ENCODE measurements at places on chromosomes 3 and 15.
A peak's percentile ranks its signal among the peaks of the same experiment; 100 is the strongest.

DNA sequence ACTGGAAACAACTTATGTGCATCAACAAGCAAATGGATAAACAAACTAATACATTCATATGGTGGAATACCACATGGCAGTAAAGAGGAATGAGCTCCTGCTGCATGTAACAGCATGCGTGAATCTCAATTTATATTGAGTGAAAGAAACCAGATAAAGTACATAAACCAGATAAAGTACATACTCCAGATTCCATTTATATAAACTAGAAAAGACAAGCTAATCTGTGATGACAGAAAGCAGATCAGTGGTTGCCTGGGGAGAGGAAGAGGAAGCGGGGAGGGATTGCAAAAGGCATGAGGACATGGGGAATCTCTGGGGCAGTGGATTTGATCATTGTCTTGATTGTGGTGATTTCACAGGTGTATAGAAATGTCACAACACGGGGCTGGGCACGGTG is 34.2 kb downstream of the LIMD1 start:
- no peak for DNase-seq

DNA sequence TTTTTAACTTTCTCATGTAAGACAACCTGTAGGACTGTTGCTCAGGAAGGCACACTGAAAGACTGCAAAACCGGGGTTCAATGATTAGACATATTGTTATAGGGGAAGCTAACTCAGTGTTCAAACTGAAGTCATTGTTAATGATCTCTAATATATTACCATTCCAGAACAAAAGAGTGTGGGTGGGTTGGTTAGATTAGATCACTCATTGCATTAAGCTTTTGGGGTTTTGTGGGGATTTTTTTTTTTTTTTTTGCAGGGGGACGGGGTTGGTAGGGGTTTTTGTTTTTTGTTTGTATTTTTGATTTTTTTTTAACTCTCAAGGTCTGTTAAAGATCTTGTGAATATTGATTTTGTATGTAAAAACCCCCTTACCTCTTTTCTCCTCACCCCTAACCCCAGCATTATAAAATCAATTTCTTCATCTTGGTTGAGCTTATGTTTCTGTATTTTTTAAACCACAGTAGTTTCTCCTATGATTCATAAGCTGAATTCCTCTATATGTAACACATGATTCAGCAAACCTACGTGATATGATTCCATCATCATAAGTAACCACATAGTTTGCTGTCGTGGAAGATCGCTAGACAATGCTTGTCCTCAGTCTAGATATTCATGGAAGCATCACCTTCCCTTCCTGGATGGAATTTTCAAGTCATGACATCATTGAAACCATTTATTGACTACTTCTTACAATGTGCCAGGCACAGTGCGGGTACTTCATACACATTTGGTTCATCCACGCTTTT is 544.1 kb upstream of the MDFIC2 start:
- no peak for DNase-seq

- DNase-seq: no peak
Observed at GRCh38 chr3:38658841-38659240, 9.4 kb upstream of the SCN5A start.

DNA sequence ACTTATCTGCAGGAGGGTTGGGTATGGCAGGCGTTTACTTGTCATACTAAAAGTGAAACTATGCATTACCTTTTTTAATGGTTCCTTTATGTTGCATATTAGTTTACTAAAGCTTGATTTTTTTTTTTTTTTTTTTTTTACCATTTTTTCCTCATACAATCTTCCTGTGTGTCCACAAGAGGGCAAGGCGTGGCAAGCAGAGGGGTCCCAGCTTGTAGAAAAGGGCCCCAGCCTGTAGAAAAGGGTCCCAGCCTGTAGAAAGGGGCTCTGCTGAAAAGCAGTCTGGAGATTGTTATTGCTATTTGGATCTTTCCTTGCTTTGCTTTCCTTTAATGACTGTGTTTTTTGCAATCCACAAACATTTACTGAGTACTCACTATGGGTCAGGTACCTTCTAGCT is 21.9 kb downstream of the MKRN2 start:
- DNase-seq: no peak

GRCh38 chr3:186570941-186571643 is 572 bp downstream of the DNAJB11 start:
- DNase-seq: no peak

GRCh38 chr3:123725652-123726400 is 141.0 kb upstream of the HACD2 start:
- DNase-seq: no peak

- no peak for DNase-seq
Observed at GRCh38 chr15:68620721-68621527, 42.1 kb downstream of the CORO2B start.

- DNase-seq: no peak
Observed at GRCh38 chr15:29765898-29766527, 56.3 kb downstream of the TJP1 start.

GRCh38 chr15:74994685-74995084 is 678 bp upstream of the SCAMP5 start:
- DNase-seq: no peak

DNA sequence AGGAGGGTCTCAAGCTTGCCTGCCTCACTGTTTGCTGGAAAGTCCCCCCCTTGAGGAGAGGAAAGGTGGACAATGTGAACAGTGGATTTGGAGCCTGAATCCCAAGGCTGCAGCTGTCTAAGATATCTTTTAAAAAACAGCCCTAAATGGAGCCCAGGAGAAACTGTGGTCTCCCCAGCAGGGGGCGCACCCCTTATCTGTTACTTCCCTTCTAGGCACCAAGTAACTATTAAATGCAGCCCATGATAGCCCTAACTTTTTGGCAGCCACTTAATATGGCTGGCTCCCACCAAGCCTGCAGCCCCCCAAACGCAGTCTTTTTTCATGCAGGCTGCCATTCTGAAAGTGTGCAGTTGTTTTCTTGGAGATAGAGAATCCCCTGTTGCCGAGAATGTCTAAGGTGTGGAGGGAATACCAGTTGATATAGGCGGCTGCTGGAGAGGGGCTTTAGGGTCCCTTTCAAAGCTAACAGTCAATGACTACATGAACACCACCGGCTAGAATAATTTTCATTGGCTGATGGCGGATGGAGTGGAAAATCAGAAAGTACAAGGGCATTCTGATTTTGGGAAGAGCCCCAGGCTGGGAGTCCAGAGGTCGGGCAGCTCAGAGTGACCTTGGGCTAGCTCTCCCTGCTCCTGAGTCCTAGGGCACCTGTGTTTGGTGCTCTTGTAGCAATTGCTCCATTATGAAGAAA is 1.3 kb downstream of the RHCG start:
- DNase-seq: peak; percentile 24

- DNase-seq: no peak
Observed at GRCh38 chr15:95492388-95493070, 838.0 kb upstream of the NR2F2 start.

GRCh38 chr3:170324962-170325361 is 32.6 kb upstream of the SKIL start:
- DNase-seq: no peak

DNA sequence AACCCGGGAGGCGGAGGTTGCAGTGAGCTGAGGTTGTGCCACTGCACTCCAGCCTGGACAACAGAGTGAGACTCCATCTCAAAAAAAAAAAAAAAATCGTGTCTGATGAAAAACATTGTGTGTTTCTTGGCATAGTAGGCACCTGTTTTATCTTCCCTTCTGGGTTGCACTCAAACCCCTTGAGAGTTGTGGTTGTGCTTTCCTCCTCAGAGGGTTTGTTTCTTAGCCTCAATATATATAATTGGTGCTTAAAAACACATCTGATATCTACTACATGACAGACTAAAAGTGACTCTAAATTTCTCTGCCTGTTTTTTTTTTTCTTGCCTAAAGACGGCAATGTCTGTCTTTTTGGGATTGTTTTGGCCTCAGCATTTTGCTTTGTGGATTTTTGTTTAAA is 7.6 kb downstream of the NR1D2 start:
- DNase-seq: no peak

- no peak for DNase-seq
Observed at GRCh38 chr3:20040548-20041196, 426 bp downstream of the KAT2B start.

DNA sequence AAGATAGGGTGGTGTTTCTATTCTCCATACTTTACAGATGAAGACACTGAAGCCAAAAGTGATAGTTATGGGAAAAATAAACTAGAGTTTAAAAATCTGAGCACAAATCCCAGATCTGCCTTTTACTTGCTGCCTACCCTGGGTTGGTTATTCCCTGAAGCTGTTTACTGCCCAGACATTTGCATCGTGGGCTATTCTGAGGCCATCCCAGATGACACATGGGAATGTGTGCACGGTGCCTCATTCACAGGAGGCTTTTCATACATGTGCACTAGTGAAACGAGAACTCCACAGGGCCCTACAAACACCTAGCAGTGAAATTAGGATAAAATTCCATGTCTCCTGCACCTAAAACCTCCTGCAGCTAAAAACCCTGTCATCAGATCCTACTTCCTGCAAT is 17.5 kb downstream of the MYO5C start:
- no peak for DNase-seq

GRCh38 chr3:129021140-129021551 is 20.0 kb downstream of the EFCC1 start:
- peak; percentile 56 for DNase-seq

DNA sequence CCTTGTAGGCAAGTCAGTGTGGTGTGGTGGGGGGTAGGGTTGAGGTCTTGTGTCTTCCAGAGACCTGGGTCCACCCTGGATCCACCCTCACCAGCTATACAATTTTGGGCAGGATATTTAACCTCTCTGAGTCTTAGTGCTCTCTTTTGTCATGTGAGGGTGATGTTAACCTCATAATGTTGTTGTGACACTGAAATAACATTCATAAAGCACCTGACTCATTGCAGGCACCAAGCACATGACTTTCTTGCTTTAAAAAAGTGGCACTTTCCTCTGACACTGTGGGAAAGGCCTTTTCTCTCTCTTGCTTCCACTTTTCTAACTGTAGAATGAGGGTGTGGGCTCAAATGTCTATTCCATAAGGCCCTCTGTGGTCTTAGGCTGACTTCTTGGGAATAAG is 75.5 kb downstream of the SCN10A start:
- no peak for DNase-seq

DNA sequence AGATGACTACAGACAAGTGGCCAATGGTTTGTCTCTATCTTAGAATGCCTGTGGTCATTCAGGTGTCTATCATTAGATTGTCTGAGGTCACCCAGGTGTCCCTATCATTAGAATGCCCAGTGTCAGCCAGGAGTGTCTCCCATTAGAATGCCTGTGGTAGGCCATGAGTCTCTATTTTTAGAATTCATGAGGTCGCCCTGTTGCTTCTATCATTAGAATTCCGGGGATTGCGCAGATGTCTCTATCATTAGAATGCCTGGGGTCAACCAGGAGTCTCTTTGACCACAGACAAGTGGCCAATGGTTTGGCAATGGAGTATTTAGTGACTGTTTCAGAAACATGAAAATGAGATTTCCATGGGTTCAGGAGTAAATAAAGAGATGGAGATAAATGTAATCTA is 7.6 kb downstream of the RTP2 start:
- no peak for DNase-seq

- DNase-seq: no peak
Observed at GRCh38 chr3:48268381-48268935, 27.6 kb downstream of the ZNF589 start.

- peak; percentile 85 for DNase-seq
Observed at GRCh38 chr3:197854596-197855343, 63.7 kb downstream of the LRCH3 start.

GRCh38 chr3:163766112-163766511 is 1312.2 kb downstream of the SI start:
- no peak for DNase-seq

DNA sequence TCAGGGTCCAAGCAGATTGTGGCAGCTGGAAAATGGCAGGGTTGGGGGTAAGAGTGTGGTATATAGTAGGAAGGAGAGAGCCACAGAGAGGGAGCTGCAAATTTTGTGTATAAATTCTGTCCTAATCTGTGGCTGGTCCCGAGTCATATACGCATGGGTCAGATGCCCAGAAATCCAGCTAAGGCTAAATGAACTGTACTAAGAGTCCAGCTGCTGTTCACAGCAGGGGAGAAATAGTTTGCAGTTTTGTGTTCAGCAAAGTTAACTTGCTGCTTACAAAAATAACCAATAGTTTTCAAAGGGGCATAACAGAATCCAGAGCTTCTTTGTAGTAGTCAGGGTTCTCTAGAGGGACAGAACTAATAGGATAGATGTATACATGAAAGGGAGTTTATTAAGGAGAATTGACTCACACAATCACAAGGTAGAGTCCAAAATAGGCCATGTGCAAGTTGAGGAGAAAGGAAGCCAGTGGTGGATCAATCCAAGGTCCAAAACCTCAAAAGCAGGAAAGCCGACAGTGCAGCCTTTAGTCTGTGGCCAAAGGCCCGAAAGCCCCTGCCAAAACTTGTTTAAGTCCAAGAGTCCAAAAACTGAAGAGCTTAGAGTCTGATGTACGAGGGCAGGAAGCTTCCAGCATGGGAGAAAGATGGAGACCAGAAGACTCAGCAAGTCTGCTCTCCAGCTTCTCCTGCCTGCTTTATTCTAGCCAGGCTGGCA is 146.1 kb upstream of the KBTBD8 start:
- DNase-seq: no peak

GRCh38 chr15:92656089-92656488 is 514 bp upstream of the FAM174B start:
- no peak for DNase-seq

GRCh38 chr15:69609776-69610175 is 157.2 kb downstream of the RPLP1 start:
- no peak for DNase-seq

DNA sequence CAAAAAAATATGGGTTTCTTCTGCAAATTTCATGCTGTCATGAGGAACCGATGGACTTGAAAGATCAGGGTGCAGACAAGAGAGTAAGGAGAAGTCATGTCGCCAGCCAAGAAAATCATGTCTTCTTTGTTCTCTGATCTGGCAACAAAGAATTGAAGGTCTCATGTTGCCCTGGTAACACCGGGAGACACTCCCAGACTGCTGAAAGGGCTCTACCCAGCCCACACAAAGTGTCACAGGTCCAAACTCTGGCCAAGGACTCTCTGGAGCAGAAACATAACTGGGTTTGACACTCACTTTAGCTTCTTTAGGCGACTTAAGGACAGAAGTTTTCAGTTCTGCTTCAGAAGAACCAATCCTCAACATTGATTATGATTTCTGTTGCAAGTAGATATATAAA is 42.9 kb downstream of the SIDT1 start:
- no peak for DNase-seq

- no peak for DNase-seq
Observed at GRCh38 chr3:95036526-95037021, 973.7 kb downstream of the NSUN3 start.

GRCh38 chr3:130576375-130577266 is 59.6 kb downstream of the COL6A6 start:
- no peak for DNase-seq

- no peak for DNase-seq
Observed at GRCh38 chr15:77617476-77618230, 15.1 kb downstream of the LINGO1 start.

GRCh38 chr3:32313723-32314473 is 75.4 kb downstream of the CMTM8 start:
- DNase-seq: no peak

GRCh38 chr3:140308535-140308934 is 369.3 kb upstream of the TRIM42 start:
- no peak for DNase-seq

All from dermis microvascular lymphatic vessel endothelial cell (primary cell).